ENCODE measurements at places on chromosomes 4 and X.

DNA sequence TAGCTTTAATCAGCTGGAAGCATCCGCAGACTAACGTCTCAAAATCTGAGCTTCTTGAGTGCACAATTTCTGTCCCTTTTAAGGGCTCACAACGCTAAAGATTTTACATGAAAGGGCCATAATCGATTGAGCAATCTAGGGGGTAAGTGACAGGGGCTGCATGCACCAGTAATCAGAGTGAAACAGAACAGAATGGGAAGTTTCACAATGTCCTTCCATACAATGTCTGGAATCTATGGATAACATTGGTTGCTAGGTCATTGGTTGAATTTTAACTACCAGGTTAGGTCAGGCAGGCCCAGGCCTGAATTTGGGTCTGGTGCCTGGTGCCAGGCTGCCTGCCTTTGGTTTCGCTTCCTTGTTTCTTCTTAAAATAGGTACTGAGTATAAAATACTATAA is 42.0 kb upstream of the MTMR8 start:
- no peak for DNase-seq

GRCh38 chrX:23817979-23818336 is 35.0 kb downstream of the SAT1 start:
- no peak for DNase-seq

- DNase-seq, result no peak
Measured at GRCh38 chrX:76220856-76221255, 48.0 kb downstream of the PBDC1 start.

DNA sequence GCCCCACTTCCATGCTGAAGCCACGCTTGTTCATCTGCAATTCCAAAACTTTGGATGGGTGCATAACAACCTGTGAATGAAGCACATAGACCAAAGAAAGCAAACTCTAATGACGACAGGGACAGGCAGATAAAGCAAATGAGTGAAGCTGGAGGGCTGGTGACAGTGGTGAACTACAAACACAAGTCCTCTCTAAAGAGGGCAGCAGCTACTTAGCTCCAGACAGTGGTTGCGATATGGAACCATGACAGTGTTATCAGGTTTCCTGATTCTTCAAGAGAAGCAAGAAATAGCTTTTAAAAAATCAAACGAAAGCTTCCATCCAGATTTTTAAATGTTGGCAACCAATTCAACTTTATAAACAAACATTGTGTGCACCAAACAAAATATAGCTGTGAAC is 23.8 kb downstream of the NOX1 start:
- no peak for DNase-seq

DNA sequence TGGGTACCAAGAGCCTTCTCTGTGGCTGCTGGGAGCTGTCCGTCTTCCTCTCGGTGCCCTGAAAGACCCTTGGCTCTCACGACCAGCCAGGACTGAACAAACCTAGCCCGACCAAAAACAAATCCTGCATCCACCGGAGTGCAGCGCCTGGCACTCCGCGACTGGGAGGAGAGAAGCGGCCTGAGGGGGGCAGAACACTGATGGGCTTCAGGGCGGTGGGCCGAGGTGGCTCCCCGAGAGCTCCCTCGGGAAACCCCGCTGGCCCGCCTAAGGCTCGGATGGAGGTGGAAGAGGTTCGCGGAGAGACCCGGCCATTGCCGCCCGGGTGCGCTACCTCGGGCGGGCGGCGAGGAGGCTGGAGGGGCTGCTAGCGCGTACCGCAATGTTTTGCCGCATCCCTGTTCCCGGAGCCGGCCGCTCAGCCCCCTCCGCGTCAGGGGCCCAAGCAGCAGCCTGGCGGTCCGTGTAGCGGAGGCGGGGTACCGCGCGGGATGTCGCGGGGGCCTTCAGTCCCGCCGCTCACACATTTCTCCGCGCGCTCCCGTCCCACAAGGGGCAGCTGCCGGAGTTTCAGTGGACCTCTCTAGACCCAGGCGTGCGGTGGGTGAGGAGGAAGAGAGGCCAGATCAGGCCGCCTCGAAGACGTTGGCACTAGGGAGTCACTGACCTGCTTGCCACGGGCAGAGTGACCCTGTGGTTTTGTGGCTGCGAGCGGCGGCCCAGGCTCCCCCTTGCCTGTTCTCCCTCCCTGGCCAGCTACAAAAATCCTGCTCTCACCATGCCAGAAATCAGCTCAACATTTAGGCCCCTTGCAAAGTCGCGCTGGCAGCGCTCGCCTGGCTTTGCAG is 2.2 kb downstream of the SLITRK4 start:
- DNase-seq, result peak; percentile 26

GRCh38 chr4:172352356-172352755 is 539.2 kb downstream of the GALNTL6 start:
- DNase-seq, result no peak

DNA sequence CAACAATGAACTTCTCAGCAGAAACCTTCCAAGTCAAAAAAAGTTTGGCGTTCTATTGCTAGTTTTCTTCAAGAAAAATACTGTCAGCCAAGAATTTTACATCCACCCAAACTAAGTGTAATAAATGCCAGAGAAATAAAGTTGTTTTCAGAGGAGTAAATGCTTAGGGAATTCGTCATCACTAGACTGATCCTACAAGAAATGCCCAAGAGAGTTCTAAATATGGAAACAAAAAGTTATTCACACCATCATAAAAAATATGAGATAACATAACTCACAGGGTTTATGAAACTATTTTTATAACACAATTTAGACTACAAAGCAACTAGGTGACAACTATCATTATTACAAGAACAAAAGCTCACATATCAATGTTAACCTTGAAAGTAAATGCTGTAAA is 259.5 kb upstream of the GABRA2 start:
- DNase-seq, result no peak

DNA sequence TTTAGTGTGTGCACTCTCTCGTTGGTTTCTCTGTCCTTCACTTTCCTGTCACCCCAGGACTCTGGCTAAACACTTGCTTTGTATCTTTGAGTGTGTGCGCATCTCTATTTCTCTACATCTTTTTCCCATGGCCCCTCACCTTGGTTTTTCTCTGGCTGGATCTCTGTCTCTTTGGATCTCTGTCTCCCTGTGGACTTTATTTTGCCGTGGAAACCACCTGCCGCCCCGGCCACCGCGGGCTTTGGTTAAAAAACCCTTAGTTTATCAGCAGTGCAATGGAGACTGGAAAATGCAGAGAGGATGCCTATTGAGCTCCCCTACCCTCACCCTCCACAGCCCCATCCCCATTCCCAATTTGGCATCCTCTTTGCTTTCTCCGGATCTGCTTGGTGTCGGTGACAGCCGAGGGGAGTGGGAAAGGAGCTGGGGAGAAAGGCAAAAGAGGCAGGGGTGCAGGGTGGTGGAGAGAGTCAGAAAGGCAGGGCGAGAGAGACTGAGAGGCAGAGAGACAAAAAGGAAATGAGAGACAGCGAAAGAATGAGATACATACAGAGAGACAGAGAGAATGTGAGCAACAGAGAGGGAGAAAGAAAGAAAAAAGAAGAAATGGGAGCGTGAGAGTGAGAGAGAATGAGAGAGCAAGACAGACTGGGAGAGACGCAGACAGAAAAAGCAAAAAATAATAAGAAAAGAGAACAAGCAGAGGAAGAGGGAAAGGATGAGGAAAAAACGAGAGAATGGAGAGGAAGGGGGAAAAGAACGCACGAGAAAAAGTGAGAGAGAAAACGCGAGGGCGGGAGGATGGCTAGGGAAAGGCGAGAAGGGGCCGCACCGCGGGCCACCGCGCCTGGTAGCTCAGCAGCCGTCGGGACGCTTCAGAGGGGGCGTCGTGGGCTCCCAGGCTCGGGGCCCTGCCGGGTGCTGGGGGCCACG is 688 bp downstream of the GPR101 start:
- no peak for DNase-seq

DNA sequence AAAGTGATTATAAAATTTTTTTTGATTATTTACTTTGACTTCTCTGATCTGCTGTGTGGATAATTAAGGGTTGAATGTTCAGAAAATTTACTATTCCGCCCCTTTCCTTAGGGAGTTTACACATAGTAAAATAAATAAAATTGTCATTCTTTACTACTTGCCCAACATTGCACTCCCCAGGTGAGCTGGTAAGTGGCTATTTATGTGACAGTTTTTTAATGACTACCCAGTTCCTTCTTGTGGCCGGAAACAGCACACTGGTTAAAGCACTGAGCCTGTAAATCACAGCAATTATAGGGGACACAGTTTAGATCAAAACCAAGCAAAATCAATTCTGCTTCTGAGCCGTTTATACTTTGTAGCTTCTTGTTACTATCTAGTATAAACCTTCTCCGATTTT is 158.1 kb downstream of the FHIP1A start:
- DNase-seq, result no peak

DNA sequence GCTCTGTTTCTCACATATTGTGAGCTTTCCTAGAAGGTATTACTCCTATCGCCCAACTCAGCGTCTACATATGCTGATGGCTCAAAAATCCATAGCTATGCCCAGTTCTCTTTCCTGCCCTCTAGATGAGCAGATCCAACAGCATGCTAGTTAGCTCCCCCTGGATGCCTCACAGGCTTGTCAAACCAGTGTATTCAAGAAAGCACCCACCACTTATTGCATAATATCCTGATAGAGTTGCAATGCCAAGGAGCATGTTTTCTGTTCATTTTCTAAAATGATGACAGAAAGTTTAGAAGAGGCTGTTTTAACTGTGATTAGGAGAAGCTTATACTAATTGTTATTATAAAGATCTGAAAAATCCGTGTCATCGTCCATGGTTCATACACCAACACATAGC is 1.9 kb upstream of the PACRGL start:
- no peak for DNase-seq

- no peak for DNase-seq
Measured at GRCh38 chr4:39606747-39607146, 31.9 kb downstream of the SMIM14 start.

- peak; percentile 67 for DNase-seq
Measured at GRCh38 chr4:26141911-26142638, 178.7 kb upstream of the RBPJ start.

- no peak for DNase-seq
Measured at GRCh38 chr4:16757080-16757521, 141.3 kb downstream of the LDB2 start.

DNA sequence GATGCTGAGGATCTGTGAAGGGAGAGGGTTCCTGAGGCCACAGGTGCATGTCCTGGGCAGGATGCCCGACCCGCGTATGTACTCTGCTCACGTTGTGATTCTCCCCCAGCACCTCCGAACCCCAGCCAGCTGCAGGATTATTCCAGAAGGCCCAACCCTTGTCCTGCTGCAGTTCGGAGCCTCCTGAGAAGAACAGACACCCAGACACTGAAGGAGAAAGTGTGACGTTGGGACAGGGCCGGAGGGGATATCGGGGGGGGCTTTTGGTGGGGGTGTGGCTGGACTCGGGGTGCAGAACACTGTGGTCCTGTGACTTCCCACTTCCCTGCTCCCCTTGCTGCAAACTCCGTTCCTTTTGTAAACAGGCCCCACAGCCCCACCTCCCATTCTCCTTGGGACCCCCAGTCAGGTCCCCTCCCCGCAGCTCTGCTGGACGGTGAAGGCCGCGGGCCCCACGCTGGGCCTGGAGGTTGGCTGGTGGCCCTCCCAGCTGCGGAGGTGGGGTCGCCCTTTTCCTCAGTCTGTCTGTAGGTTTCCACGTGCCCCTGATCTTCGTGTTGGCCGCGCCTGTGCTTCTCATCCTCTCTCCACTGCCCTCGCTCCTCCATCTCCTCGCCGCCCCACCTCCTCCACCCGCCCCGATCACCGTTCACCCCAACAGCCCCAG is 83.0 kb upstream of the ADRA2C start:
- no peak for DNase-seq

GRCh38 chr4:187158003-187158402 is 434.3 kb upstream of the FAT1 start:
- DNase-seq, result no peak

DNA sequence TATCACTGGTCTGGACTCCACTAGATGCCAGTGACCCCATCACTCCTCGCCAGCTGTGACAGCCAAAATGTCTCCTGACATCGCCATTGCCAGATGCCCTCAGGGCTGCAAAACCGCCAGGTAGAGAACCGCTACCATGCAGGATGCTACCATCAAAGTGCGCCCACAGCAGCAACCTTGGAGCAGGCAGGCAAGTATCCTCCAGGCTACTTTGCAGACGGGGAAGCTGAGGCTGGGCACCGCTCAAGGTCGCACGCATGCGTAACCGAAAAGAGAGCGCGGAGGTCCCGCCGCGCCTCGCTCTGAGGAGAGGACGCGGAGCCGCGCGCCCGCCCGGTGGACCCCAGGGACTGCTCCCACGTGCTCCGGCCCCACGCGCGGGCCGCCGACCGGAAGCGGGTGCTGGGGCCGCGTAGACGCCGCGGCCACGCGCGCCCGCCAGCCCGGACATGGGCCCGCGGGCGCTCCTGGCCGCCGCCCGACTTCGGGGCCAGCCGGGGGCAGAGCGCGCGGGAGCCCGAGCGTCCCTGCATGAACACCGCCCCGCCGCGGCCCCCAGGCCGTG is at the start of gene STS:
Gene STS, plus strand, starts transcription at position 300 of the 565 bp plus-strand sequence. CDS start 105,488 bp downstream, outside the sequence.
- DNase-seq, result peak; percentile 40

DNA sequence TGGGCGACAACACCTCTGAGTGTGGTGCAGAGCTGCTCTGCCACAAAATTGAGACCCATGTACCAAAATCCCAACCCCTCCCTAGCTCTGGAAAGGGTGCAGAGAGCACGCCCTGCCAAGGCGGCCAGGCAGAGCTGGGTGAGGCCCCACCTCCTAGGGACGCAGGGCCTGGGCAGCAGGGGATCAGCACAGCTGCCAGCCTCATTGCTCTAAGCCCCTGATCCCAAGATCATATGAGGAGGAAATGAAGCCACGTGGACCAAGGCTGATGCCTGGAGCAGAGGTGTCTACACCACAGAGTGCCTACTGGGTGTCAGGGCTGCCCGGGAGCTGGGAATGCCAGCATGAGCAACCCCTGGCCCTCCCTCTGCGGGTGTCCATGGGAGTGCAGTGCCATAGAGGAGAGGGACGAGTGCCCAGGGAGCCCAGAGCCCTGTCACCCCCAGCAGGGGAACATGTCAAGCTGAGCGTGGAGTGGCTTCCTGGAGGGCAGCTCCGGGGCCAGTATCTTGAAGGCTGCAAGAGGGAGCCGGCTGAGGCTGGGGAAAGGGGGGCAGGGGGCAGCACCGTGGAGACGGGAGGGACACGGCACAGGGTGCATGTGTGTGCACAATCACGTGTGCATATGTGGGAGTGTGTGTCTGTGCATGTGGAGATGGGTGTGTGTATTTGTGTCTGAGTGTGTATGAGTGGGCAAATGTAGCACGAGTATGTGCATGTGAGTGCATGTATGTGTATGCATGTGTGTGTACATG is 63.9 kb upstream of the PSAPL1 start:
- DNase-seq, result no peak

GRCh38 chr4:30903502-30904214 is 183.5 kb downstream of the PCDH7 start:
- no peak for DNase-seq

DNA sequence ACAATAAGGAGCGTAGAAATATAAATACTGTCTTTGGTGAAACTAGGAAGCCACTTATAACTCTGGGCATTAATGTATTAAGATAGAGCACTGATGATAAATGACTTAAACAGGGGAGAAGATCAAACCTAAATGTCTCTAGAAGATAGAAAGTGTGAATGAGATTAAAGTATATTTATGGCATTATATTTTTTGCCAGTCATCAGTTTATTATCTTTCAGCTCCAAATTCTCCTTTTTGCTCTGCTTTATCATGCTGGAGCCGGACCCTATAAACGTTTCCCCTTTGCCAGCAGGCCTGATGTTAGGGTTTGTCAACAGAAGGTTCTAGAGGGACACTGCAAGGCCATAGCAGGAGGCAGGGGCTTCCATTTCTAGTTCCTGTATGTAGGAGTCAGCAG is 76.4 kb downstream of the TBC1D19 start:
- no peak for DNase-seq
